ENCODE measurements at places on chromosomes 13 and 19.

DNA sequence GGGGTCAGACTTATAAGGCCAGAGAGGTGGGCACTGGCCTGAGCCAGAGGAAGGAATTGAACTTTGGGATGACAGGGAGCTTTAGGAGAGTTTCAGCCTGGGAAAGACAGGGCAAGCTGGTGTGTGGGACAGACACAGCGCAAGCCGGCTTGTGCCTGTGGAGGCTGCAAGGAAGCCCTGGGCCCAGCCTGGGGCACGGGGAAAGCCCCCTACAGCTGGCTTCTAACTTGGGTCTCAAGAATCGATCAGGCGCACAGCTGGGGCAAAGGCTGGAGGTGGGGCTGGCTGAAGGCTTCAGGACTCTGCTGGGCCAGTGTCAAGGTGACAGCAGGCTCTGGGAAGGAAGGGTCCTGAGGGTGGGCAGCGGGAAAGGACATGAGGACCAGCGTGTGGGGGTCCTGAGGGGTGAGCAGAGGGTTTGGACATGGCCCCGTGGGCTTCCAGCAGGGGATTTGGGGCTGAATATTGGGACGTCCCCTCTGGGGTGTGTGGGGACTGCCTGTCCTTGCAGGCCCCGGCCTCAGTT lies 3.0 kb downstream of the PTOV1 start:
- H3K27me3 ChIP-seq: no peaks in the 10 kb centered on the region
- peaks cover 11% of the 10 kb centered on the region for H3K4me1 ChIP-seq
- no peak for DNase-seq
- H3K4me3 ChIP-seq: no peak overlapping the region

- no peaks in the 10 kb centered on the region for H3K27me3 ChIP-seq
- H3K4me3 ChIP-seq: no peak overlapping the region
- peaks cover 11% of the 10 kb centered on the region for H3K36me3 ChIP-seq
- H3K27ac ChIP-seq: no peak overlapping the region
- DNase-seq: no peak
Observed at GRCh38 chr19:50794876-50795663, 4.9 kb downstream of the ACP4 start.

DNA sequence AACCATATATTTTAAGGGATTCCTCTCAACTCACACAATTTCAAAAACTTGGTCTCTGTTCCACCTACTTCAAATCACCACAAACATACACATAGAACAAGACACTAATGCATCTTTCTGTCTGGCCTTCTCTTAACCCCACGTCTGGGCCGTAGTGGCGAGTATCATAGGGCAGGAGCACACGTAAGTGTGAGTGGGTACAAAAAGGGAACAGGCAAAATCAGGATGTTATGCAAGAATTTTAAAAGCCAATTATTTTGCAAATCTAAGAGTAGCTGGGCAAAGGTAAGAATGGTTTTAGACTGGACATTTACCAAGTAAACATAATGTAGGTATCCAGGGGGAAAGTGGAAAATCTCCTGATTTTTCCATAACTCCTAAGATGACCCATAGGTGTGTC lies 35.1 kb downstream of the MTMR6 start:
- H3K27ac ChIP-seq: no peak overlapping the region
- no peaks in the 10 kb centered on the region for H3K27me3 ChIP-seq
- DNase-seq: no peak
- no peaks in the 10 kb centered on the region for H3K36me3 ChIP-seq
- H3K4me3 ChIP-seq: no peak overlapping the region

GRCh38 chr13:77415253-77416071 lies 88.6 kb upstream of the MYCBP2 start:
- DNase-seq: no peak
- no peaks in the 10 kb centered on the region for H3K36me3 ChIP-seq
- H3K4me3 ChIP-seq: no peak overlapping the region
- H3K27ac ChIP-seq: no peak overlapping the region
- H3K4me1 ChIP-seq: no peaks in the 10 kb centered on the region

- H3K36me3 ChIP-seq: no peaks in the 10 kb centered on the region
- peaks cover 3% of the 10 kb centered on the region for H3K27me3 ChIP-seq
- DNase-seq: no peak
- no peak overlapping the region for H3K27ac ChIP-seq
- H3K4me3 ChIP-seq: no peak overlapping the region
Observed at GRCh38 chr19:18656337-18657086, 19.7 kb downstream of the KLHL26 start.

GRCh38 chr13:44416301-44416700 lies 42.7 kb downstream of the SERP2 start:
- no peaks in the 10 kb centered on the region for H3K4me1 ChIP-seq
- H3K36me3 ChIP-seq: no peaks in the 10 kb centered on the region
- H3K27ac ChIP-seq: no peak overlapping the region
- H3K27me3 ChIP-seq: no peaks in the 10 kb centered on the region

DNA sequence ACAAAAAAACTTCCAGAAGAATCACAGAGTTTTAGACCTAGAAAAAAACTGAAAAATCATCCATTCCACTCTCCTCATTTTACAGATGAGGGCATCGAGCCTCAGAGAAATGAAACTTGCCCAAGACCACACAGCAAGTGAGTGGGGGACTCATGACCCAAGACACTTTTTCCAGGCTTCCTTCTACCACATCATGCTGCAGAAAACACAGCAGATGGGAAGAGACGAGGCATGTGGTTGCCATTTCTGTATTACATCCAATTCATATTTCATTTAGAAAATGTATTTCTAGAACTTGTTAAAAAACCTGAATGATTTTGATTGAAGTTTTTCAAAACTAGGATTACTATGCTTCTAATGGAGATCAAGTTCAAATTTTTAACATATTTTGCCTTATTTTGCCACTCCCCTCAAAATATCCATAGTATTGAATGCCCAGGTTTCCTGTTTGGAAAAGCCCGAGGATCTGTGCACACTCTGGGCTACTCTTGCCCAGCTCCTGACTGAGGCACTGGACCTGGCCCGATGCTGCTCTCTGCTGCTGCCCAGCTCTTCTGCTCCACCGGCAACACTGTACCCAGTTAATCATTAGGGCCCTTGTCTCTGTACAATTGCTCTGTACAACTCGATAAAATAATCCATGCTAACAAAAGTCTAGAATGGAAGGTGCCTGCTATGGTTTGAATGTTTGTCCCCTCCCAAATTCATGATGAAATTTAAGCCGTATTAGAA lies 157.4 kb downstream of the EFNB2 start:
- H3K27me3 ChIP-seq: no peaks in the 10 kb centered on the region
- no peak for DNase-seq
- H3K4me3 ChIP-seq: no peak overlapping the region
